Fibroblast of skin of right quadriceps (primary cell): ENCODE measurements at places on chromosomes 12 and 14.

GRCh38 chr12:28253161-28253641 lies 62.9 kb downstream of the CCDC91 start:
- peak; percentile 15 for DNase-seq

DNA sequence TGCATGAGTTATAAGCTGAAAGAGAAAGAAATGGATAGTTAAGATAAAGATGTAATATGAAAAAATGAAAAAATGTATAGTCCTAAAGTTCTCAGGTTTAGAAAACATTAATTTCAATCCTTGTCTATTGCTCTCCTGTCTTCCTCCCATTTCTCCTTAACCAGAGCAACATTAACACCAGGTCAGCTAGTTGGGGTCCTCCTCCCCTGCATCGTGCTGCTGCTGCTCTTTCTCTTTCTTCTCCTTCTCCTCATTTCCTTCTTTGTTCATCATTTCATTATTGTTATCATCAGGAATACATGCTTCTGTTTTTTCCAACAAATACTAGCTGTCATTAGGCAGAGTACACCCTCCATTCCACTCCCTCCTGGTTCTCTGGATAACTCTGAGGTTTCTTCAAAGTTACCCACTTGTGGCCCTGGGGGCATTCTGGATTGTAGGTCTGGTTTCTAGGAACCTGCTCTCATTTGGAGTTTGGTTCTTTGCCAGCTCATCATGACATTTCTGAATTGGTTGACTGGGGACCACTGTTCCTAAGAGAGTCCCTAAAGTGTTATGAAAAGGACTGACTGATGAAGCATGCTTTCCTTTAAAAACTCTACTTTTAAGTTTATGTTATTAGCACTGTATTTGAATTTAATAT lies 17.0 kb downstream of the ACSS3 start:
- DNase-seq: no peak

DNA sequence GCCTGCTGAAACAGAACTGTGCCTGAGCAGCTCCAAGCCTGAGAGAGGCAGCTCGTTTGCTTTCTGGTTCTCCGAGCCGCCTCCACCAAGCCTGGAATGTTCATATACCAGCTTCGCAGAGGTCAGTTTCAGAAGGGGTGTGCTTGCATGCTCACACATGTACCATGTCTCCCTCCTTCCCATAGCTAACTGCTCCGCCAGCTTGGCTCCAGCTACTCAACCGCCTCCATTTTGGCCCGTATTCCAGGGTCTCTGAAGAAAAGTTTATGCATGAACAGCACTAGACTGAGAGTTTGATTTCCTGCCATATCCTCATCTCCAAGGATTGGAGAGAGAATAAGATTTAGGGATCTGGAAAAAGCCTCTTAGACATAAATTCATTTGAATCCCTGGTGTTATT lies 103.7 kb downstream of the SMOC1 start:
- no peak for DNase-seq

DNA sequence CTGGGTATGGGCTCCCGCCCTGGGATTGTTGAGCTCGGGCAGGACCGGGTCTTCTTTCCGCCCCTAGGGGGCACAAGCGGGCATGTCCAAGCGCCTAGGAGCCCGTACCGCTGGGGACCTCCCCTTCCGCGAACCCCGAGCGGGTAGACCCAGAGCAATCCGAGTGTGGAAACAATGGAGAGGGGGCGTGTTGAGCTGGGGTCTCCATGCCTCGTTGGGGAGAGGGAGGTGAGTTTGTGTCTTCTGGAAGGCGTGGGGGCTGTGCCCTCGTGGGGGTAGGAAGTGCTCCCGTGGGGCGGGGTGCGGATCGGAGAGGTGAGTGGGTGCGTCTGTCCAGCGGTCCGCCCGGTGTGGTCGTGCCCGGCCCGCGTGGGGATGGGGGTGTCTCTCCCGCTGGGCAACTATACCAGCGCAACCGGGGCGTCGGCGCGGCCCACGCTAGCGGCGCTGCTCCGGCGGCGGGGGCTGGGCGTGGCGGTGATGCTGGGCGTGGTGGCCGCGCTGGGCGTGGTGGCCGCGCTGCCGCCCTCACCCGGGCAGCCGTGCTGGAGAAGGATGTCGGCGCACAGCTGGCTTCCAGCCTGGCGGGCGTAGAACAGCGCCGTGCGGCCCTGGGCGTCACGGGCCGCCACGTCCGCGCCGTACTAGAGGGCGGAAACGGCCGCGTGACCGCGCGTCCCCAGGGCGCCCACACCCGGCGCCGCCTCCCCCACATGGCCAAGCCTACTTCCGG lies 12.2 kb downstream of the AGAP2 start:
- DNase-seq: peak; percentile 85

DNA sequence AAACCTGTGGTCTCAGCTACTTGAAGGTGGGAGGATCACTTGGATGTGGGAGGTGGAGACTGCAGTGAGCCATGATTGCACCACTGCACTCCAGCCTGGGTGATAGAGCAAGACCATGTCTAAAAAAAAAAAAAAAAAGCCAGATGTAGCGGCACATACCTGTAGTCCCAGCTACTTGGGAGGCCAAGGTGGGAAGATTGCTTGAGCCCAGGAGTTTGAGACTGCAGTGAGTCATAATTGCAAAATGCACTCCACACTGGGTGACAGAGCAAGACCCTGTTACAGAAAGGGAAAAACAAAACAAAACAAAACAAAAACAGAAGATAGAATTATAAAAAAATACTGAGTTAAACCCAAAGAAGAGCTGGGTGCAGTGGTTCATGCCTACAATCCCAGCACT lies 29.1 kb upstream of the APOF start:
- DNase-seq: no peak

- peak; percentile 86 for DNase-seq
Observed at GRCh38 chr12:111636209-111636945, 37.3 kb upstream of the ATXN2 start.

- DNase-seq: no peak
Observed at GRCh38 chr12:65827342-65827741, 3.1 kb downstream of the HMGA2 start.

- no peak for DNase-seq
Observed at GRCh38 chr14:90626550-90626949, 189.7 kb downstream of the TTC7B start.

DNA sequence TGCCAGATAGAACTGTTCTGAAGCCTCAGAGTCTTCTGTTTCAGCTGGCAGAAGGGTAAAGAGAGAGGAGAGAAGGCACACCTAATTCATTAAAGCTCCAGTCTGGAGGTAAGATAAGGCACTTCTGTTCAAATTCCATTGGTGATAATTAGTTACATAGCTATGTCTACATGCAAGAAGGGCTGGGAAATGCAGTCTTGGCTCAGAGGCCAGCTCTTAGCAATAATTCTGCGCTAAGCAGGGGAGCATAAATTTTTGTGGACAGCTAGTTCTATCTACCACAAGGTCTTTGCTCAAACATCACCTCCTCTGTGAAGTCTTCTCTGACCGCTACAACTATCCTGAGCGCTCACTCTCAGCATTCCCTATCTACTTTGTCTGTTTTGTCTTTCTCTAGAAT lies 14.3 kb upstream of the E2F7 start:
- no peak for DNase-seq

- DNase-seq: no peak
Observed at GRCh38 chr12:102479099-102479885, 1.1 kb downstream of the IGF1 start.

DNA sequence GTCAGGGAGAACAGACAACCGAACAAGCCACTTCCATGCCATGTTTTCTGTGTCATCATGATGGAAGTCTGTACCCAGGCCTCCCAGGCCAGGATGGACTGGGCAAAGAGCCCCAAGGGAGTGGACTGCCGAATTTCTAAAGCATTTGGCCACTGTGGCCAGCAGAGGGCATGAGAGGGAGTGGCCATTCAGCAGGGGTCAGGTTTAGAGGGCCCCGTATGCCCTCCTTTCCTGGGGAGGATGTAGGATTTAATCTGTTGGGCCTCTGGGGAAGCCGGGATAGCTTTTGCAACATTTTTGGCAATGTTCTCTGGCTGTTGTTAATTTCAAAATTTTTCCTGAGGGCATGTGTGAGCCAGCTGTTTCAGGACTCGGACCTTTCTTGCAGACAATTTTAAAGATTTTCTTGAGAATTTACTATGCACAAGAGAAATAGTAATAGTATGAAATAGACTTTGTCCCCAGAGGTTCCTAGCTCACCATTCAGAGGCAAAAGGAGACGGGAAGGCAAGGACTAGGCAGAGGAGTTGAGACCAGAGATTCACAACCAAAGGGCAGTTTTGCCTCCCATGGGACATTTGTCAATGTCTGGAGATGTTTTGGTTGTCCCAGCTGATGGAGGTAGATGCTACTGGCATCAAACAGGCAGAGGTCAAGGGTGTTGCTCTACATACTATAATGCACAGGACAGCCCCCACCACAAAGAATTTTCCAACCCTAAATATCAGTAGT lies 18.0 kb downstream of the ACACB start:
- DNase-seq: no peak

GRCh38 chr12:22856178-22856577 lies 231.2 kb downstream of the ETNK1 start:
- peak; percentile 34 for DNase-seq

GRCh38 chr14:69999261-69999674 lies 120.1 kb downstream of the SMOC1 start:
- DNase-seq: no peak

DNA sequence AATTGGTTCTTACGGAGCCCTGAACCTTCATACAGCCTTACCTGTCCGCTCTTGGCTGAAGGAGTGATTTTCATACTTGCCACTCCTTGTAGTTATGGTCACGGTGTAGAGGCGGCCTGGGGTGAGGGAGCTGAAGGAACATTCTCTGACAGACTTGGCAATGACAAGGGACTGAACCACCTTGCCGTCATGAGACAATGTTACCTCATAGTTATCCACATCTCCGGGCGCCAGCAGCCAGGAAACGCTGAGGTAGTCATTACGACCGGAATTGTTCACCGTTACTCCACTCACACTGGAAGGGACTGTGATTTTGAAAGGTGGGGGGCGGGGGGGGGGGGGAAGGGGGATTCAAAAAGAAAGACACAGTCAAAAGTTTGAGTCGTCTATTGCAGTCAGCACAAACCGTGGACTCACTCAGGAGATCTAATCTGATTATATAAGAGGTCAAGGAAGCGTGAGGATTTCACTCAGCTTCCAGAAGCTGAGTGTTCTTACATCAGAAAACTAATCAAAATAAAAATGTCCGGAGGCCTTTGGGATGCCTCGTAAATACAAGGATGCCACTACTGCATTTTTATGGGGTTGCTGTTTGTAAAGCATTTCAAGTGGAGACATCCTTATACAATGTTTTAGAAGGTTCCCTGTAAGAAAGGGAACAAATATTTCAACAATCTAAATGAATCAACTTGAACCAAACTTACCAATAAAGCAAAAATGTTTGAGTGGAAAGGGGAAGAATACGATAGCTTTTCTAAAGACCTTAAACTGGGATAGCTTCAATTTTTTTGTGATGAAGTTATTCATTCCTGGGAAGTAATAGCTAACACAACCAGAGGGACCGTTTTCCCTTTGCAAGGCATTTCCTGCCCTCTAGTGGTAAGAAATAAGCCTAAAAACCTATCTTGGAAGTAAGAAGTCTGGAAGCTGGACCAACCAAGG lies 60.6 kb downstream of the PTPRB start:
- peak; percentile 85 for DNase-seq

GRCh38 chr14:89407856-89408255 lies 9.2 kb downstream of the FOXN3 start:
- no peak for DNase-seq

- no peak for DNase-seq
Observed at GRCh38 chr14:72182708-72183432, 250.6 kb downstream of the RGS6 start.

DNA sequence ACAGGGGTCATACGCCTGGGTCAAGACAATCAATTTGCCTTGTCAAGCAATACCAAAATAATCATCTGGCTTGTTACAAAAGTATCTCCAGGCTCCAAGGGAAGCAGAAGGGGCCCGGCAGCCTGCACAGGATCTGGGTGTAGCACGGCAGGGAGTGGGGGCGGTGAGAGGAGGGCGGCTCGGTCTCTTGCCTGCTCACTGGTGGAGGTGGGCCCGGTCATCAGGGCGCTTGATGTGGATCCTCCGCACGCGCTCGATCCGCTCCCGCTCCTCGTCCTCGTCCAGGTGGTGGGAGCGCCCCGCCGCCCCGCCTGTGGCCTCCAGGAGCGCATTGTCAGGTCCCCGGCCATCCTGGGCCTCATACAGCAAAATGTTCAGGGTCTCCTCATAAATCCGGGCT lies 25.7 kb downstream of the KCTD10 start:
- no peak for DNase-seq

GRCh38 chr12:8466241-8466640 lies 10.5 kb downstream of the CLEC6A start:
- DNase-seq: no peak

GRCh38 chr12:94126067-94126466 lies 22.3 kb upstream of the PLXNC1 start:
- no peak for DNase-seq

DNA sequence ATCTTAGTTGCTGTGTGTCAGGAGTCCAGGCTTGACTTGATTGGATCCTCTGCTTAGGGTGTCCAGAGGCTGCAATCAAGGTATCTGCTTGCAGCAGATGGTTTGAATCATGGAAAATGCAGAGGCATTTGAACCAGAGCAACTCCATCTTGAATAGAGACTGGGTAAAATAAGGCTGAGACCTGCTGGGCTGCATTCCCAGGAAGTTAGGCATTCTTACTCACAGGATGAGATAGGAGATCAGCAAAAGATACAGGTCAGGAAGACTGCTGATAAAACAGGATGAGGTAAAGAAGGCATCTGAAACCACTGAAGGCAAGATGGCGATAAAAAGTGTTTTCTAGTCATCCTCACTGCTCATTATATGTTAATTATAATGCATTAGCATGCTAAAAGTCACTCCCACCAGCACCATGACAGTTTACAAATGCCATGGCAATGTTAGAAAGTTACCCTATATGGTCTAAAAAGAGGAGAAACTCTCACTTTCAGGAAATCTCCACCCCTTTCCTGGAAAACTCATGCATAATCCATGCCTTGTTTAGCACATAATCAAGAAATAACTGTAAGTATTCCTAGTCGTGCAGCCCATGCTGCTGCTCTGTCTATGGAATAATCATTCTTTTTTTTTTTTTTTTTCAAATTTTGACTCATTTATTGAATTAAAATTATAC lies 218.3 kb upstream of the CPNE8 start:
- no peak for DNase-seq
